LHCN-M2 (cell line): ENCODE measurements at places on chromosomes 5 and 9. TPM values are rescaled to one million over a fixed set of nuclear protein-coding genes. Genes with fewer than 3 reads are reported as not detected.

Gene ZNF879
- 2.5 and 4.7 TPM in 2 replicates for total RNA-seq

Gene CDC25C
- 16.9 and 18.3 TPM in 2 replicates for total RNA-seq

Gene PCDHA5
- not detected in 2 replicates for total RNA-seq

Gene SPATA9
- total RNA-seq, result 1.4 and 1.7 TPM in 2 replicates

Gene PSD2
- not detected in 2 replicates for total RNA-seq

Gene RNF183
- not detected in 2 replicates for total RNA-seq

Gene GADD45G
- total RNA-seq, result 0.92 TPM in 1 of 2 replicates, not detected in the other

Gene PRR16
- total RNA-seq, result 30.3 and 34.1 TPM in 2 replicates

Gene CCL19
- not detected in 2 replicates for total RNA-seq

Gene LCP2
- not detected in 2 replicates for total RNA-seq

Gene GPRIN1
- total RNA-seq, result 11.7 and 16.2 TPM in 2 replicates

Gene FANCC
- total RNA-seq, result 5.2 and 13.4 TPM in 2 replicates

Gene CDKN2B
- total RNA-seq, result 8.8 and 14.2 TPM in 2 replicates

Gene NR2F1
- total RNA-seq, result 16.8 and 17.1 TPM in 2 replicates

Gene PAIP2
- total RNA-seq, result 50.1 and 56.5 TPM in 2 replicates

Gene FREM1
- 0.75 TPM in 1 of 2 replicates, not detected in the other for total RNA-seq

Gene AOPEP
- total RNA-seq, result 80.1 and 114 TPM in 2 replicates

Gene GDA
- not detected in 2 replicates for total RNA-seq

Gene HTR4
- 0.26 TPM in 1 of 2 replicates, not detected in the other for total RNA-seq

Gene PCDHGA8
- 0.26 and 0.75 TPM in 2 replicates for total RNA-seq

Gene GRXCR2
- total RNA-seq, result not detected in 2 replicates

Gene GGTA1
- not detected in 2 replicates for total RNA-seq

Gene SLC34A3
- total RNA-seq, result 0.06 TPM in 1 of 2 replicates, not detected in the other

Gene HMGXB3
- total RNA-seq, result 49.6 and 57.9 TPM in 2 replicates

Gene LHX2
- 2.4 and 3.4 TPM in 2 replicates for total RNA-seq

Gene C9
- not detected in 2 replicates for total RNA-seq

Gene SPATA31D4
- total RNA-seq, result not detected in 2 replicates

Gene PCDHB15
- 3.8 TPM in 2 replicates for total RNA-seq

Gene TTLL11
- 3.4 and 3.8 TPM in 2 replicates for total RNA-seq

Gene INSL6
- total RNA-seq, result not detected in 2 replicates

Gene RASEF
- total RNA-seq, result not detected in 2 replicates

Gene ADAMTSL1
- total RNA-seq, result 74.5 and 85.1 TPM in 2 replicates

Gene HTR1A
- total RNA-seq, result not detected in 2 replicates

Gene ODF2
- 55.2 and 63.3 TPM in 2 replicates for total RNA-seq

Gene PCDHGA5
- 0.98 and 1.5 TPM in 2 replicates for total RNA-seq

Gene PROP1
- not detected in 2 replicates for total RNA-seq

Gene SLC9A3
- total RNA-seq, result 4.2 and 4.4 TPM in 2 replicates

Gene PCDHGB1
- total RNA-seq, result 6.8 and 8.1 TPM in 2 replicates

Gene SCGB3A2
- total RNA-seq, result not detected in 2 replicates

Gene EXOSC2
- 39.3 and 44.0 TPM in 2 replicates for total RNA-seq

Gene PCDHGB4
- 0.69 and 0.71 TPM in 2 replicates for total RNA-seq

Gene TNC
- total RNA-seq, result 29.6 and 39.9 TPM in 2 replicates

Gene NUP214
- total RNA-seq, result 18.0 and 21.5 TPM in 2 replicates

Gene ZNF346
- total RNA-seq, result 7.1 and 9.1 TPM in 2 replicates

Gene REEP2
- 9.0 and 11.0 TPM in 2 replicates for total RNA-seq

Gene ANKHD1
- 35.7 and 37.2 TPM in 2 replicates for total RNA-seq

Gene CCNI2
- total RNA-seq, result 0.06 TPM in 1 of 2 replicates, not detected in the other

Gene CATSPER3
- 0.11 TPM in 1 of 2 replicates, not detected in the other for total RNA-seq

Gene TMEM171
- 62.6 and 65.9 TPM in 2 replicates for total RNA-seq

Gene ORM1
- not detected in 2 replicates for total RNA-seq

Gene PROB1
- total RNA-seq, result 6.0 and 6.2 TPM in 2 replicates

Gene CFAP90
- total RNA-seq, result 0.26 TPM in 1 of 2 replicates, not detected in the other

Gene IFNA13
- not detected in 2 replicates for total RNA-seq

Gene PAM
- 400 and 504 TPM in 2 replicates for total RNA-seq

Gene NTRK2
- total RNA-seq, result not detected in 2 replicates

Gene SLC36A2
- total RNA-seq, result not detected in 2 replicates

Gene IL9
- not detected in 2 replicates for total RNA-seq

Gene LCN15
- total RNA-seq, result not detected in 2 replicates

Gene OR5C1
- not detected in 2 replicates for total RNA-seq
